ENCODE measurements at places on chromosomes 3 and 15.

DNA sequence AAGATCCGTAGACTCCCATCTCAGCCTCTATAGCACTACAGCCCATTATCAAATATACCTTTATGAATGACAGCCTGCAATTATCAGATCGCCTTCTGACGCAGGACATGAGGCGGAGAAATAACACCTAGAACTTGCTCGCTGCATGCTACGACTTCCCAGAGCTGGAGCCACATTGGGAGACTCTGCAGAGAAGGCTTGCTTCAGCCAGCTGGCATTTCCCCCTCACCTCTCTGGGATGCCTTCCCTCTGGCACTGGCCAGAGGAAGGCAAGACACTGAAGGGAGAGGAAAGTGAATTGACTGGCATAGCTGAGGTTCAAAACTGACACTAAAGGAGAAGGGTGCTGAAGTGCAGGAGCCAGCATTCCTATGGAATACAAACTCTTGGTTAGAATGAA, 131.7 kb downstream of the GABRB3 start:
- no peak for DNase-seq

DNA sequence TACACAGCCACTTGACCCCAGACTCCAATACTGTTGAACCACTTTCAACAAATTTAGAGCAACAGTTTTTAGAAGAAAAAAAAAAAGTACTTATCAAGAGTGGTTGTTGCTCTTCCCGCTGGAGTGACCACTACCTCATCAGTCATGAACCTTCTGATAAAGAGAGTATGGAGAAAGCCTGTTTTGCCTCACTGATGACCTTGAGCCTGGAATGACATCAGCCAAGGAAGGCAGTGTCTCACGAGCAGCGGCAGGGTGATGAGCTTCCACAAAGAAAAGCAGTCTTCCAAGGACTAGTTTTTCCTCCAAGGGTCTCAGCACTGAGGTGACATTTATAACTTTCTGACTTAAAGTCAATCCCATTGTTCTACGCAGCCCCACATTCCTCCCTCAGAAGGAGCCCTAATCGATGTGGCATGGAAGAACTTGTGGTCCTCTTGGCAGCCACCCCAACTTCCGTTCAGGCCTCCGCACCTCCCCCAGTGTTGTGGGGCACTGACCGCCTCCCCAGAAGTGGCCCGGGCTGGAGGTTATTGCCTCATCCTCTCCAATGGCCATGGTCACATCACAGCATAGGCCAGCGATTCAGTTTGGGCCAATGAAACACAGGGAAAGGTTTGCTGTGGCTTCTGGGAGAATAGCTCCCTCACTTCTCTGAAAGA, 1.8 kb upstream of the CYP11A1 start:
- no peak for DNase-seq

DNA sequence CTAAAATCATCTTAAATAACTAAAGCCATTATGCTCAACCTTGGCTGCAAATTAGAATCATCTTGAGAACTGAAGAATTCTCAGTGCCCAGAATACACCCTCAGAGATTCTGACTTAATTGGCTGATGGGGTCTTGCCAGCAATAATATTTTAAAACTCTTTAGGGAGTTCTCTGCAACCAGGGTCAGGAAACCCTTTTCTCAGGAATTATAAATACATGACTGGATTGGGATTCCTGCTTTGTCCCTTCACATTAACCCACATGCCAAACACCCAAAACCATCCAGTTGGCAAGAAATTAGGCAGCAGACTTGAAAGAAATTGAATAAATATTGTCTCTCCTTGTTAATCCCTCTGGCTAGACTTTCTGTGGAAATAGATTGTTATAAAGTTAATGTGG, 482.3 kb upstream of the NECTIN3 start:
- DNase-seq: peak; percentile 63

DNA sequence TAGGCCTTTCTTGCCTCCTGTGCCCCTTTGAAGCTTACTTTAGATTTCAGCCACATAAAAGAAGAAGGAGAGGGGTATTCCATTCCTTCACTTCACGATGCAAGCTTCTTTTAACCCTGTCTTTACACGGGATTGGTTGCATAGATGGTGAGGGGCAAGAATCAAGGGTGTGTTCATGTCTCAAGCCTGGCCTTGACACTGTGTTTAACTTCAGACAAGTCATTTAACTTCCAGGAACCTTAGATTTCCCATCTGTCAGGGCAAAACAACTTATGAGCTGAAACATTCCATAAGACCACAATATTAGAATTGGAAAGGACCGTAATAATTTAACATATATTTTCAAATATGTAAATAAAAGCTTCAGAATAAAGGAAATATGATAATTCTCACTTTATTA, 344.5 kb downstream of the MFSD1 start:
- DNase-seq: no peak

DNA sequence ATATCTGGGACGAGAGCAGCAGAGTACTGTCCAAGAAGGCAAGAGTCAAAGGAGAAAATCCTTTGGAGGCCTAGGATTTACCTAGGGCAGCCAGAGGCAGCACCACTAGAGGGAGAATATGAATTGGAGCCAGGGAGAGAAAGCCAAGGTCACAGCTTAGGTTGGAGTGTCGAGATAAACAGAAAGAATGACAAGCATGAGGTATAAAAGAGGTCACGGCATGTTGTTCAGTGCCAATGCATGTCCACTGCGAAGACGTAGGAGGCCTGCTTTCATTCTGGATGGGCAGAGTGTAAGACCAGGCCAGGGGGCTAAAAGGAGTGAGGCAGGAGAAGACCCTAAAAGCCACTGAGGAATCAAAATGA, 47.2 kb downstream of the THBS1 start:
- no peak for DNase-seq

DNA sequence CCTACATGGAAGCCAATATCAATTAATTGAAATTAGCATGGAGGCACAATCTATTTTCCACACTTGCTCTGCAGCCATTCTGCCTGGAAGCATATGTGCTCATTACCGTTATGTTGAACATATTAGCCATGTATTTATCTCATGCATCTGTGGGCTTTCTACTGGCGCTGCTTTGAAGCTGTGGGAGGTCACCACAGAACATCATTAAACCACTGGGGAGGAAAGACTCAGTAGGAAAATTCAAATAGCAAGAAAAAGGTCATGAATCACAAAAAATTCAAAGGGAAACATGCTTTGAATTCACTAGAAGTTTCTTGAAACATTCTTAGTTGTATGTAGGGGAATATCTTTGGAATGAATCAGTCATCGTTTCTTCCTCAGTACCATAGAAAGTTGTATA, 652.5 kb downstream of the EDEM1 start:
- no peak for DNase-seq

- DNase-seq: no peak
Observed at GRCh38 chr15:79439236-79439635, 7.1 kb downstream of the MINAR1 start.

DNA sequence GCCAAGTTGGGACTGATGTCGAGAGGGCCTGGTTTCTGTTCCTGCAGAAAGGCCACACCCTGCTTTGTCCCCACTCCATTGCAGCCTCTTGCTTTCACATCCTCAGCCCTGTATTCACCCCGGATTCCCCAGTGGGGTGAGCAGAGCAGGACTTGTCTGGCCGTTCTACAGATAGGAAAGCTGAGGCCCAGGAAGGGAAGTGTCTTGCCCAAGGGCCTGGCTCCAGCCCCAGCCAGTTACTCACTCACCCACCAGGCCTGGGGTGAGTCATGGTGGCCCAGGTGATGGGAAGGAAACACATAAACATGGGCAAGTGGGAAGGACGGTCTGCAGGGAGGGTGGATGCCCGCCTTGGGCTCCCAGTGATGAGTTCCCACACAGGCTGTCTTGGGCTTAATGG, 6.1 kb upstream of the DUSP7 start:
- peak; percentile 92 for DNase-seq

- no peak for DNase-seq
Observed at GRCh38 chr3:81735334-81735733, 26.1 kb downstream of the GBE1 start.

- no peak for DNase-seq
Observed at GRCh38 chr3:156602424-156602823, 47.5 kb upstream of the SSR3 start.

- peak; percentile 39 for DNase-seq
Observed at GRCh38 chr3:183158551-183159006, 4.0 kb downstream of the LAMP3 start.

GRCh38 chr3:25419251-25419650, 8.8 kb upstream of the RARB start:
- DNase-seq: peak; percentile 58

GRCh38 chr3:42264399-42265058, 1.5 kb downstream of the CCK start:
- peak; percentile 20 for DNase-seq

DNA sequence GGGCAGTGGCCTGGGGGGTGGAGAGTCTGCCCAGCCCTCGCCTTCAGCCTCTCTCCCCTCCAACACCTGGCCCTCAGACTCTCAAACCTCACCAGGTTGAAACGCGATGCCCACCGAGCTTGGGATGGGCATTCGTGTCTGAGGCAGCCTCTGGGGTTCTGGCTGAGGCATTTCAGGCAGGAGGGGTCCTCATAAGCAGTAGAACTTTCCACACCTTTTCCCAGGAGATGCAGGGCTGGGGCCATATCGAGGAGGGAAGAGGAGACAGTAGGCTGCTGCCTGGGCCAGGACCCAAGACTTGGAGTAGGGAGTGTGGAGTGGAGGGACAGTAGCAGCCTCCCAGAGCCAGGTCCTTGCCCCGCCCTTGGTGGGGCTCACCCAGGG, 24.6 kb downstream of the ACAA1 start:
- no peak for DNase-seq

- DNase-seq: no peak
Observed at GRCh38 chr3:39149059-39149455, 4.3 kb downstream of the CSRNP1 start.

DNA sequence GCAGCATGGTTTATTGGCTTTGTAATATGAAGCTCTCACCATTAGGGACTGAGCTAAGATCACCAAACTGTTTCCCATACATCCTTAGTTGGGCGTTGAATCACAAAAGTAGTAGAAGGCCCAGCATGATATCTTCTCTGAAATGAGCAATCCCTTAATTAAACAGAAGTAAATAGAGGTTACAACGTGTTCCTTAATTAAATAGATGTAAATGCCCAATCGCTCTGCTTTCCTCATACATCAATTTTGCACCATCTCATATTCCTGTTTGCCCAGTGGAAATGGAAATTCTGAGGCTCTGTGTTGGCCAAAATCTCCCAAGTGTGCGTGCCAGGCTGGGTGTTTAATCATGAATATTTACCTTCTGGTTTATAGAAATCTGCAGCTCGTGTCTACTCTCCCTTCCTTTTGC, 107.4 kb upstream of the FOXB1 start:
- DNase-seq: no peak

DNA sequence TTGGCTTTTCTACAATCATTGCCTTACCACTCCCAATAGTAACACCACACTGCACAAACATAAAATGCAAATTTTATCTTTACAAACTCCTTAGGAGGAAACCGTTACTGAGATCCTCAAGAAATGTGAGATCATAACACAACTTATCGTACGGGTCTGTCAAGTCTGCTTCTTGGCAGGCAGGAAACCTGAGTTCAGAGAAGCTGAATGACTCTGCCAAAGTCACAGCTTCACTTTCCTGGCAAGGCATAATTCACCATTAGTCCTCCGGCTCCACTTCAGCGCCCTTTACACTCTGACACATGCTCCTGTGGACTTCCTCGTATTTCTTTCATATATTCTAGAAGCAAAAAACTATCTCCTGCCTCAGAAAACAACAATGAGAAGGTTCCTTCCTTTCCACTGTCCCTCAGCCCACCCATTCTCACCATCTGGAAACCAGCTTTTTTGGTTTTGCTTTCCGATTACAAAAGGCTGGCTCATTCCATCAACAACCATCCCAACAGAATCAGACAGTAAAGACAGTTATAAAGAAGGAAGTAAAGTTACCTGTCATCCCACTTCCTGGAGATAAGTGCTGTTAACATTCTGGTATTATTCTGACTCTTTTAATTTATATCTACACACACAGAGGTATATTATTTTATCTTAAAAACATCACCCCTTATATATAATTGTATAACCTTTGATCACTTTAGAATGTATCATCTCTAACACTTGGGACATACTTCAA, 223.4 kb downstream of the STT3B start:
- no peak for DNase-seq

DNA sequence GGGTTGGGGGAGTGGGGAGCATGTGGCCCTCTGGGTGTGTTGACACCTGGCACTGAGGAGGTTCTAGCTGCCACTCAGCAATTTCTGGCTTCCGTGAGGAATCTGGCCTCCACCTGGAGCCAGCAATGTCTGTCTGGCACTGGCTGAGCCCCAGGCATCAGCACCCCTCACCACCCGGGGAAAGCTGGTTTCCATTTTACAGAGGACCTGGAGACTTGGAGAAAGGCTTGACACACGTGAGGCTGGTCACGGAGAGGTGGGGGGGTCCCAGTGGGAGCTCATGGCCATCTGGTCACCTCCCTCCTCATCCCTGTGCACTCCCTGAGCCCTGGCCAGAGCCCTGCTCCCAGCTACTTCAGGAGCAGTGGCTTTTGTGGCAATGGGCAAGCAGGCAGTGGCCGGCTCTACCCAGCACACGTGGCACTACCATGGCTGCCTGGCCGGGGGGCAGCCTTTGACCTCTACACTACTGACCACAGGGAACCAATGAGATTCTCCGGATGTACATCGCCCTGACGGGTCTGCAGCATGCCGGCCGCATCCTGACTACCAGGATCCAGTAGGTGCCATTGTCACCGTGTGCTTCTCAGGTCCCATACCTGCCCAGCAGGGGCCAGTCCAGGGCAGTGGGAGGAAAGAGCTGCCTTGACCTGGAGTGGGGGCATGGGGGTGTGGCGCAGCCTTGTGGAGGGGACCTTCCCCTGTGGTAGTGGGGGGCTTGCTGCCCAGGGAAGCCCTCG, 28.5 kb downstream of the ACAD9 start:
- no peak for DNase-seq

- no peak for DNase-seq
Observed at GRCh38 chr3:85254738-85255137, 295.9 kb downstream of the CADM2 start.

- peak; percentile 92 for DNase-seq
Observed at GRCh38 chr3:149377408-149378364, at the start of gene TM4SF1. TSS of gene TM4SF1 (minus strand) at chr3:149377649. CDS start at chr3:149377547, 102 bp downstream.

- DNase-seq: no peak
Observed at GRCh38 chr3:29440413-29441305, 159.8 kb downstream of the RBMS3 start.

DNA sequence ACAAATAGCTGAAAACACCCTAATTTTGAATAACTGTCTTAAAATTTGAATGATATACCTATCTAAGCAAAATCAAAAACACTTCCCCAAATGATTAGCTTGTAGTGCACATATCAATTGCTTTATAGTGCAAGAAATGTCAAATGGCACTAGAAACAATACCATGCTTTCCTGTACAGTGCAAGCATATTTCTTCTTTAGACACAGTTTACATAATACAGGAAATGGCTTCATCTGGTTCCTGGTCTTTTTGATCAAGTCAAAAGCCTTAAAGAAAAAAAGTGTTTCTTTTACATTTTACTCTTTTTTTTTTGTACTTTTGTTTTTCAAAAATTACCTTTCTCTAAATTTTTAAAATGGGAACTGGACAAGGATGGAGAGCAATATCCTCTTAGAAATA, 352.1 kb downstream of the MECOM start:
- DNase-seq: no peak

- peak; percentile 92 for DNase-seq
Observed at GRCh38 chr3:141940194-141940776, 63.8 kb downstream of the ATP1B3 start.

Measured in EH (cell line).